ENCODE measurements at places on chromosomes 16 and 17. TPM values are rescaled to one million over a fixed set of nuclear protein-coding genes. Genes with fewer than 3 reads are reported as not detected.

Gene SRL
- total RNA-seq: 0.32 TPM

Gene RRN3
- total RNA-seq: 31.8 TPM

Gene KRTAP4-4
- total RNA-seq: not detected

Gene OR1E2
- total RNA-seq: not detected

Gene IRX3
- 33.0 TPM for total RNA-seq

Gene WNT9B
- total RNA-seq: not detected

Gene HOXB5
- total RNA-seq: 2.3 TPM

Gene SGCA
- total RNA-seq: not detected

Gene CCDC154
- total RNA-seq: 1.9 TPM

Gene BCO1
- not detected for total RNA-seq

Gene PRSS53
- 3.7 TPM for total RNA-seq

GRCh38 chr16:88672776-88673175 lies 9.9 kb upstream of the MVD start:
- H3K27me3 ChIP-seq: no peaks in the 10 kb centered on the region
- peak overlapping the region; percentile 44 for H3K4me3 ChIP-seq
- H3K27ac ChIP-seq: no peak overlapping the region
- H3K4me1 ChIP-seq: peaks cover under 1% of the 10 kb centered on the region
- no peaks in the 10 kb centered on the region for H3K36me3 ChIP-seq

- no peak for DNase-seq
- no peak overlapping the region for H3K4me3 ChIP-seq
- H3K4me1 ChIP-seq: peaks cover 34% of the 10 kb centered on the region
Observed at GRCh38 chr17:58367461-58367860, 15.5 kb upstream of the SUPT4H1 start.

- no peaks in the 10 kb centered on the region for H3K36me3 ChIP-seq
- no peak for DNase-seq
- H3K27ac ChIP-seq: no peak overlapping the region
- H3K4me3 ChIP-seq: peak overlapping the region; percentile 42
Observed at GRCh38 chr16:31568577-31569359, 41.1 kb downstream of the AHSP start.

GRCh38 chr16:1181404-1182315 lies 28.8 kb downstream of the CACNA1H start:
- H3K4me3 ChIP-seq: no peak overlapping the region
- peaks cover 5% of the 10 kb centered on the region for H3K4me1 ChIP-seq
- H3K36me3 ChIP-seq: no peaks in the 10 kb centered on the region
- H3K27ac ChIP-seq: no peak overlapping the region
- DNase-seq: no peak

- H3K4me1 ChIP-seq: peaks cover 15% of the 10 kb centered on the region
- H3K27ac ChIP-seq: peak overlapping the region; percentile 83
- no peak overlapping the region for H3K4me3 ChIP-seq
- H3K36me3 ChIP-seq: peaks cover 7% of the 10 kb centered on the region
- no peaks in the 10 kb centered on the region for H3K27me3 ChIP-seq
Observed at GRCh38 chr17:357644-358043, 5.0 kb upstream of the RPH3AL start.

- peaks cover 12% of the 10 kb centered on the region for H3K4me1 ChIP-seq
- H3K27ac ChIP-seq: no peak overlapping the region
- no peak for DNase-seq
- H3K4me3 ChIP-seq: no peak overlapping the region
- peaks cover 61% of the 10 kb centered on the region for H3K27me3 ChIP-seq
Observed at GRCh38 chr17:7139400-7139799, 24.8 kb upstream of the ASGR2 start.

- no peak overlapping the region for H3K4me3 ChIP-seq
- H3K27ac ChIP-seq: no peak overlapping the region
- no peaks in the 10 kb centered on the region for H3K36me3 ChIP-seq
- no peak for DNase-seq
Observed at GRCh38 chr17:75546181-75546580, 20.7 kb downstream of the LLGL2 start.

- DNase-seq: no peak
- peaks cover 96% of the 10 kb centered on the region for H3K27me3 ChIP-seq
- no peaks in the 10 kb centered on the region for H3K36me3 ChIP-seq
- H3K4me1 ChIP-seq: peaks cover 10% of the 10 kb centered on the region
Observed at GRCh38 chr17:37744961-37745800, at the start of gene HNF1B. Gene HNF1B, minus strand, starts transcription at chr17:37745059. Its CDS starts 175 bp downstream, at chr17:37744884.

DNA sequence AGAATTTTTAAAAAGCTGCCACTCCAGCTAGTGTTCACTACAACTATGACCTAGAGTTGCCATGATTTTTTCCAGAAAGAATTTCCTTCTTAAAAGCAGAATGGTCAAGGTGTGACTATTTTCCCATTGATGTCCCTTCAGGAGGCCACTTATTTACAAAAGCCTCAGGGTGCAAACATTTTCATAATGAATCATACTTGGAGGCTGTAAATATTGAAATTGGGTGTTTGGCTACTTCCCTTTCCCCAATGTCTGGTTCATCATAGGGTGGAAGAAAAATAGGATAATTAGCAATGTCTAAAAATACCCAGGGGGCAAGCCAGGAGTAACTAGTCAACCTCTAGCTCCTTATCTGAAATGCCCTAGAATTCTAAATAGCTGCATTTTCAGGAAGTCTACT lies 18.8 kb downstream of the AXIN2 start:
- no peak overlapping the region for H3K27ac ChIP-seq
- H3K36me3 ChIP-seq: peaks cover 35% of the 10 kb centered on the region
- H3K4me1 ChIP-seq: peaks cover 73% of the 10 kb centered on the region
- no peak overlapping the region for H3K4me3 ChIP-seq

- no peaks in the 10 kb centered on the region for H3K36me3 ChIP-seq
- no peaks in the 10 kb centered on the region for H3K27me3 ChIP-seq
- no peak for DNase-seq
- no peak overlapping the region for H3K27ac ChIP-seq
- no peak overlapping the region for H3K4me3 ChIP-seq
- H3K4me1 ChIP-seq: no peaks in the 10 kb centered on the region
Observed at GRCh38 chr16:73692861-73693260, 603.8 kb upstream of the PSMD7 start.

- no peaks in the 10 kb centered on the region for H3K27me3 ChIP-seq
- peaks cover 39% of the 10 kb centered on the region for H3K4me1 ChIP-seq
- peak overlapping the region; percentile 99 for H3K27ac ChIP-seq
- H3K4me3 ChIP-seq: peak overlapping the region; percentile 99
Observed at GRCh38 chr16:75556431-75556950, 439 bp upstream of the TMEM231 start.

GRCh38 chr16:4344983-4345835 lies 5.9 kb downstream of the PAM16 start:
- peak overlapping the region; percentile 83 for H3K4me3 ChIP-seq
- H3K27ac ChIP-seq: no peak overlapping the region
- H3K36me3 ChIP-seq: peaks cover 8% of the 10 kb centered on the region
- no peak for DNase-seq
- peaks cover 15% of the 10 kb centered on the region for H3K4me1 ChIP-seq
- peaks cover 10% of the 10 kb centered on the region for H3K27me3 ChIP-seq

DNA sequence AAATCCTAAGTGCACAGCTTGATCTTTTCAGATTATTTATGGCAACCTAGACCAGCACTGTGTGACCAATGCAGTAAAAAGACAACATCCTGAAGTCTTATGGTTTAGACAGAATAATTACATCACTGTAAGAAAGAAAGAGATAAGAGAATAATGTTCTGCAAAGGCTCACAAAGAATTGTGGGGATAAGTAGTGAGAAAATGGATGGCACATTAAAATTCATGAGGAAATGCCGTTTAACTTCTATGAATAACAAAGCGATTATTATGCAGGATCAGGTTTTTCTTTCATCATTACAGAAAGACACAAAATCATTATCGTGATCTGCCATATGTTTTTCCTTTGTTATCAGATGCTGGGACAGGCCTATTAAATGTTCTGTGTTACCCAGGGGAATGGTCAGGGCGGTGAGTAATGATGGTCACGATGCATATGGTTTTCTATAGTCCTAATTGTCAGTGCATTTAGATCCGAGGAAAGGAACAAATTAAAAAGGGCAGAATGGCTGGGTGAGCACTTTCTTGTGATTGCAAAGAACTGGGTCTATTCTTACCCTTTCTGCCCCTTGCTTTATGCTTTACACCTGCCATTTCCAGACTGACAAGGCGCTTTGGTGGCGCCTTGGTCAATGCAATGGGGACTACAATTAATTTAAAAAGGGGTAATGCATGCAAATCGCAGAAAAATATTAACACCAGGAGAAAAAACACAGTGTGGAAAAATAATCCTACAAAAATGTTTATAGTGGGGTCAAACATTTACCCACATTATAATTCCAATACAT lies 18.1 kb upstream of the DHX40 start:
- peaks cover 10% of the 10 kb centered on the region for H3K27me3 ChIP-seq
- H3K27ac ChIP-seq: no peak overlapping the region
- H3K36me3 ChIP-seq: no peaks in the 10 kb centered on the region
- peaks cover 17% of the 10 kb centered on the region for H3K4me1 ChIP-seq

- no peak for DNase-seq
- H3K27ac ChIP-seq: no peak overlapping the region
- no peak overlapping the region for H3K4me3 ChIP-seq
- no peaks in the 10 kb centered on the region for H3K4me1 ChIP-seq
- no peaks in the 10 kb centered on the region for H3K27me3 ChIP-seq
Observed at GRCh38 chr17:29733166-29733565, 110.5 kb upstream of the CORO6 start.

DNA sequence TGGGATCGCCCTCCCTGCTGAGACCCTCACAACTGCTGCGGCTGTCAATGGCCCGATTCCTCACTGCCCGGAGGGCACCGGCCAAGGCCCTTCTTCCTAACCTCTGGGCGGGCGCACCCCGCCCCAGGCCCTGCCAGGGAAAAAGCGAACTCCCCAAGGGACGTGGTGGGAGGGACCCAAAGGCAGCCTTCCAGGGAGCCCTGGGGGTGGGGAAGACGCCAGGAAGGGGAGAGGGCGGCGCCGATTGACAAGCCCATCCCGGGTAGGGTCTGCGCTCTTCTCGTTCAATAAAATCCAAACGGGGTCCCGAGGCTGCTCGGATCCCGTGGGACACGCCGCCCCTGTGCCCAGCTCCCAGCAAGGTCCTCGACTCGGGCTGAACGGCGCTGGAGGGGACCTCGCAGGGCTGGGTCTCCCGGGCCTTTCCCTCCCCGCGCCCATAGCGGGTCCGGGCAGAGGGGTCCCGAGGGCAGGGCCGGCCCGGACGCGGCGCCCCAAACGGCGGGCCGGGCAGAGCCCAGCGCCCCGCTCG lies 416 bp downstream of the KIFC3 start:
- peak overlapping the region; percentile 24 for H3K27ac ChIP-seq
- H3K4me3 ChIP-seq: peak overlapping the region; percentile 87
- H3K36me3 ChIP-seq: no peaks in the 10 kb centered on the region
- no peaks in the 10 kb centered on the region for H3K27me3 ChIP-seq

GRCh38 chr17:63481488-63481870 lies 4.6 kb downstream of the ACE start:
- no peak overlapping the region for H3K4me3 ChIP-seq
- no peak overlapping the region for H3K27ac ChIP-seq
- no peak for DNase-seq
- peaks cover 29% of the 10 kb centered on the region for H3K27me3 ChIP-seq

GRCh38 chr16:85987750-85988078 lies 88.8 kb downstream of the IRF8 start:
- H3K4me1 ChIP-seq: no peaks in the 10 kb centered on the region
- no peak overlapping the region for H3K4me3 ChIP-seq

GRCh38 chr17:49431743-49432142 lies 17.1 kb upstream of the PHB1 start:
- peaks cover 26% of the 10 kb centered on the region for H3K4me1 ChIP-seq
- H3K27me3 ChIP-seq: peaks cover 7% of the 10 kb centered on the region
- no peak overlapping the region for H3K4me3 ChIP-seq
- H3K36me3 ChIP-seq: no peaks in the 10 kb centered on the region

GRCh38 chr17:7634384-7634783 lies 4.4 kb downstream of the SHBG start:
- H3K4me1 ChIP-seq: peaks cover 33% of the 10 kb centered on the region
- no peak overlapping the region for H3K4me3 ChIP-seq
- DNase-seq: peak; percentile 83
- no peaks in the 10 kb centered on the region for H3K27me3 ChIP-seq
- no peak overlapping the region for H3K27ac ChIP-seq
- H3K36me3 ChIP-seq: no peaks in the 10 kb centered on the region

DNA sequence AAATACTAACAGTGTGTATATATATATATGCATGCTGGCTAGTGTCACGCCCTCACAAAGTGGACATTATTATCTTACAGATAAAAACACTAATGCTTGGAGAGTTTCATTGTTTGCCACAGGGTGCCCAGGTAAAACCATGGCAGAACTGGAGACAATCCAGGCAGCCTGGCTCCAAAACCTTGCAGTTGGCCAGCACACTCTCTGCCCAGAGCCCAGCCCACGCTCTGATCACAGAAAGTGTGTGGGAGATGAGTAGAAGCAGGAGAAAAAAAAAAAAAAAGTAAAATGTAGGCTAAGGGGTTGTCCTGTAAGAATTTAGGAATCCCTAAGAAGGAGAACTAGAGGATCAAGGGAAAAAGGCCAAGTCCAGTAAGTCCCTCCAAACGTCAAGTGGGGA lies 538.0 kb downstream of the CDH13 start:
- no peak for DNase-seq
- no peaks in the 10 kb centered on the region for H3K36me3 ChIP-seq
- H3K4me1 ChIP-seq: peaks cover 7% of the 10 kb centered on the region
- no peak overlapping the region for H3K27ac ChIP-seq
- H3K4me3 ChIP-seq: no peak overlapping the region
- H3K27me3 ChIP-seq: peaks cover 8% of the 10 kb centered on the region

- no peak for DNase-seq
- no peak overlapping the region for H3K4me3 ChIP-seq
- H3K27ac ChIP-seq: no peak overlapping the region
- H3K4me1 ChIP-seq: peaks cover 38% of the 10 kb centered on the region
- no peaks in the 10 kb centered on the region for H3K36me3 ChIP-seq
- H3K27me3 ChIP-seq: no peaks in the 10 kb centered on the region
Observed at GRCh38 chr16:48102083-48103008, 53.4 kb downstream of the ABCC12 start.

GRCh38 chr17:15955793-15956541 lies 11.0 kb downstream of the ADORA2B start:
- no peaks in the 10 kb centered on the region for H3K27me3 ChIP-seq
- H3K27ac ChIP-seq: no peak overlapping the region
- DNase-seq: no peak
- H3K4me3 ChIP-seq: no peak overlapping the region
- no peaks in the 10 kb centered on the region for H3K36me3 ChIP-seq

- H3K27me3 ChIP-seq: no peaks in the 10 kb centered on the region
- peaks cover 40% of the 10 kb centered on the region for H3K4me1 ChIP-seq
- H3K27ac ChIP-seq: no peak overlapping the region
- H3K4me3 ChIP-seq: peak overlapping the region; percentile 85
- peaks cover 5% of the 10 kb centered on the region for H3K36me3 ChIP-seq
Observed at GRCh38 chr17:39195568-39196160, 1.8 kb downstream of the CACNB1 start.

Measured in neural crest cell (in vitro differentiated cells).